Neural crest cell (in vitro differentiated cells): ENCODE measurements at places on chromosomes 1 and 21.

DNA sequence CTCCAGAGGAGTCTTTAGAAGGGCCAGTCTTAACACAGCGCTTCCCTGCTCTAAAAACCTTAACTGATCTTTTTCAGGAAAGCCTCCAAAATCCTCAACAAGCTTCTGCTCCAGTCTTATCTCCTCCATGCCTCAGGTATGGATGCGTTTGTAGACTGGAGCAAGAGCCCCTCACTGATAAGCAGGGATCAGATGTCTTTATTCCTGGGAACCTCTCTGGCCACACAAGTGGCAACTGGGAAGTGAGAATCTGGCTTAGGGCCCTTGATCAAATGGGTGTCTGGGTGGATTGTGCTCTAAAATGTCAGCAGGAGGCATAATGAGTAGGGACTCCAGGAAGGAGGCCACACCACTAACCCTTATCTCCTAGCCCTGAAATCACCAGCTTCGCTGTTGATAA, 1.4 kb downstream of the ZBTB8A start:
- no peak for DNase-seq

GRCh38 chr1:231125972-231126580, 35.8 kb upstream of the TRIM67 start:
- DNase-seq: no peak

- DNase-seq: no peak
Observed at GRCh38 chr21:46150491-46151121, 4.8 kb downstream of the FTCD start.

- no peak for DNase-seq
Observed at GRCh38 chr1:179066471-179066870, 15.4 kb upstream of the TOR3A start.

DNA sequence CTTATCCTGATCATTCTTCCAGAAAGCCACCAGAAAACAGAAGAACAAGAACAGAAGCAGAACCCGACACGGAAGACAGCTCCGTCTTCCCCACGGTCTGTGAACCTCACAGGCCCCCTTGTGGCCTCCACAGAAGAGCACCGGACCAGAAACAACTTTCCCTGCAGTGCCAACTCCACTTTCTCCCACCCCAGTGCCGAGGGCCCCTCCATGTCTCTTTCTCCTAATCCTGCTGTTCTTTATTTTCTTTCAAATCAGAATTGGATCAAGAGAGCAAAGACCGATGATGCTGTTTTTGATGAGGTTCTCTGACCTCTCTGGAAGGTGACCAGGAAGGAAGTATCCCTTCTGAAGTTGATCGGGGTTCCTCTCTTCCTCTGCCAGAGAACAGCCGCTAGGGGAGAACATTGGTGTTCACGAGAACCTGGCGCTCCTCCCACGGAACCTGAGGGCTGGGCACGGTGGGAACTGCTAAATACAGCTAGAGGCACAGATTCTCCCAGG, 58.9 kb upstream of the CTTNBP2NL start:
- DNase-seq: no peak

- no peak for DNase-seq
Observed at GRCh38 chr1:14878124-14878523, 275.4 kb upstream of the TMEM51 start.

- DNase-seq: no peak
Observed at GRCh38 chr1:9503001-9503675, 36.1 kb upstream of the SLC25A33 start.

GRCh38 chr1:214917081-214917635, 165.4 kb upstream of the KCNK2 start:
- no peak for DNase-seq
